ENCODE measurements at places on chromosomes 1 and 21.

GRCh38 chr1:182406012-182406411 lies 5.5 kb upstream of the TEDDM1 start:
- DNase-seq: no peak

GRCh38 chr1:152795686-152796085 lies 835 bp upstream of the LCE1D start:
- no peak for DNase-seq

GRCh38 chr1:115977499-115978258 lies 1.4 kb downstream of the SLC22A15 start:
- peak; percentile 98 for DNase-seq

- DNase-seq: peak; percentile 50
Measured at GRCh38 chr1:246435421-246436041, 71.5 kb downstream of the SMYD3 start.

DNA sequence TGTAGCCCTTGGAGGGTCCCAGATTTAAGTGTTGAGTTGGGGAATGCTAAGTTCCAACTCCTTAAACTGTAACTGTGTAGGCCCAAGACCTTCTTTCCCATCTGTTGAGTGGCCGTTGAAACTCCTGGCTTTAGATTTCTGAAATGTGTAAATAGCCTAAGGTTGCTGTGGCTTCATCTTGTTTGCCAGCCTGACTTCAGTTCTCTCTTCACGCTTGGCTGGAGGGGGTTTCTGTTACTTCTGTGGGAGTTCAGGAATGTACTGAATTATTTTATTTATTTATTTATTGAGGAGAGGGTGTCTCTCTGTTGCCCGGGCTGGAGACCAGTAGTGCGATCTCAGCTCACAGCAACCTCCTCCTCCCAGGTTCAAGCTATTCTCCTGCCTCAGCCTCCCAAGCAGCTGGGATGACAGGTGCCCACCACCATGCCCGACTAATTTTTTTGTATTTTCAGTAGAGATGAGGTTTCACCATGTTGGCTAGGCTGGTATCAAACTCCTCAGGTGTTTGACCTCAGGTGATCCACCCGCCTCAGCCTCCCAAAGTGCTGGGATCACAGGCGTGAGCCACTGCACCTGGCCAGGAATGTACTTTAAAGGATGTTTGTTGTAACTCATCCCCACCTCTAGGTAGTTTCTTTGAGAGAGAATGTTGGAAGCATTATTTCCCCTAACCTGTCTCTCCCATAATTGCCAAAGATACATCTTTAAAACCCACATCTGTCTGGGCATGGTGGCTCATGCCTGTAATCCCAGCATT lies 5.9 kb downstream of the TTC39A start:
- DNase-seq: no peak

DNA sequence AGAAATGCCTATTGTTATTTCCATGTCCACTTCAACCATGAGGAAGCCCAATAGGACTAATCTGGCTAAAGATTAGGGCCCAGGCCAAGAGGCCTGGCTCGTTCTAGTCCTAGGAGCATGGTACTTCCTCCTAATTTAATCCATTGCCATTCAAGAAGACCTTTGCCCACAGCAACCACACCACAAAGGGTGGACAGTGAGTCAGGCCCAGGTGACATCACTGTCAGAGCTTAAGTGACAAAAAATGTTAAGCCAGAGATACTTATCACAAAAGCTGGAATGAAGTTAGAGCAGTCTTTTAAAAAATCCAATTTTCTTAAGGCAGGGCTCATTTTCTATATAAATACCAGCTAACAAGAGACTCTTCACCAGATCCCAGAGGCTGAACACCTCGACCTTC lies at the start of gene SPRR3:
SPRR3 (plus strand) TSS at position 368 of the 400 bp plus-strand sequence. CDS start 1,272 bp downstream, outside the sequence.
- DNase-seq: no peak

- no peak for DNase-seq
Measured at GRCh38 chr21:43609501-43610340, 49.6 kb downstream of the HSF2BP start.

- DNase-seq: no peak
Measured at GRCh38 chr21:44445145-44445812, 10.0 kb upstream of the LRRC3 start.

GRCh38 chr1:81597720-81598426 lies 202.9 kb upstream of the ADGRL2 start:
- no peak for DNase-seq

DNA sequence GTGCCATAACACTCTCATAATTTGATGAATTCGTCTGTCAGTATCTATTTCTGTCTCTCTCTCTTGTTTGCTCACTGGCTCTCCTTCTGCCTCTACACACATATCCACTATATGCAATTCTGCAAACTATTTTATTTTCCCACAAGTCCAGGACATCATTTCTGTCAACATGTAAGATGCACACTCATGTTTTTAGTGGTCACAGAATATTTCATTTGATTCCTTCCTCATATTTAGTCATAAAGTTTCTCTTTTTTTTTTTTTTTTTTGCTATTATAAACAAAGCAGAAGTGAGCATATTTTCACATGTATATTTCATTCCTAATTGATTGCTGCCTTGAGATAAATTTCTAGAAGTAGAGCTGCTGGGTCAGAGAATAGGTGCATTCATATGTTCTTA lies 165.3 kb downstream of the PGBD5 start:
- no peak for DNase-seq
